ENCODE measurements at places on chromosomes 7 and 10. TPM values are rescaled to one million over a fixed set of nuclear protein-coding genes. Genes with fewer than 3 reads are reported as not detected.

The GARIN1A gene
- 2.6 TPM for total RNA-seq

The UROS gene
- total RNA-seq, result 80.0 TPM

The NKX2-3 gene
- not detected for total RNA-seq

The MOGAT3 gene
- not detected for total RNA-seq

The RBP3 gene
- not detected for total RNA-seq

The SH2B2 gene
- 4.6 TPM for total RNA-seq

DNA sequence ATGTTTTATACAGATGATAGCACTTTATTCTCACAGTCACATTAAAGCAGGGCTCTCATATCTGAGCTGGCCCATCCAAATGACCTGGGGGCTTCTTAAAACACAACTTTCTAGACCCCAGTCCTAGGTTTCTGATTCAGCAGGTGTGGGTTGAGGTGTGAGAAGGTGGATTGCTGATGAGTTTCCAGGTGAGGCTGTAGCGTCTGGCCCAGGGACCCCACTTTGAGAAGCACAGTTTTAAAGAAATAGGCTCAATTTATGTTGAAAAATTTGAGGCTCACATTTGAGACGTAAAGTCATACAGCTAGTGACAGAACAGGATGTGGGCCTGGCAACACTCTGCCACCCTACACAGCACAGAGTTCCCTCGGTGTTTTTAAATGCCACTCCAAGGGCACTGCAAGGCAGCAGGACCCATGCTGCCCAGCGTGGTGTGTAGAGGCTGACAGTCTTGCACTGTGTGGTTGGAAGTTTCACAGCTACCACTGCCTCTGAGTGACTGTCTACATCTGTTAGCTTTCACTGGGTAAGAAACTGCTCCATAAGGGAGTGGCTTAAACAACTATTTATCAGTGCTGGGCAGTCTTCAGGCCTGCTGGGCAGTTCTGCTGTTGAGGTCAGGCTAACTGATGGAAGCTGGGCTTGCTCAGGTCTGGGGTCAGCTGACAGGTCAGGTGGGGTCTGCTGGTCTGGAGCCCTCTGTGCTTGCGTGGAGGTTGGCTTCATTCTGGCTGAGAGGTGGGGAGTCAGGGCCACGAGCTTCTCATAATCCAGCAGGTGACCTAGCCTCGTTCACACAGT, 319.7 kb downstream of the CXCL12 start:
- no peaks in the 10 kb centered on the region for H3K27me3 ChIP-seq
- peaks cover 17% of the 10 kb centered on the region for H3K4me1 ChIP-seq
- H3K36me3 ChIP-seq, result no peaks in the 10 kb centered on the region
- H3K27ac ChIP-seq, result peak overlapping the region; percentile 43
- H3K4me3 ChIP-seq, result no peak overlapping the region

GRCh38 chr10:14185316-14186045, 145.2 kb downstream of the FRMD4A start:
- H3K27ac ChIP-seq, result peak overlapping the region; percentile 53
- H3K4me3 ChIP-seq, result no peak overlapping the region
- no peaks in the 10 kb centered on the region for H3K27me3 ChIP-seq
- no peaks in the 10 kb centered on the region for H3K36me3 ChIP-seq
- DNase-seq, result no peak

DNA sequence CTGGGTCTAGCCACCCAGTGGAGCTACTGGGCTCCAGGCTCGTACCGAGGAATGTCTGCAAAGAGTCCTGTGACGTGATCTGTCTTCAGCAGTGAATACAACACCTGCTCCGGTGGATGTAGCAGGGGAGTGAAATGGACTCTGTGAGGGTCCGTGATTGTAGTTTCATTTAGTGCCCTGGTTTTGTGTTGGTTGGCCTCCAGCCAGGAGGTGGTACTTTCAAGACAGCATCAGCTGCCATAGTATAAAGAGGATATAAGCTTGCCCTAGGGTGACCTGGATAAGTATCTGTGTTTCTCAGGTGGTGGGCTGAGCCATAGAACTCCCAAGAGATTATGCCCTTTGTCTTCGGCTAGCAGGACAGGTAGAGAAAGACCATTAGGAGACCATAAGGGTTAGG, 24.6 kb upstream of the WNT2 start:
- H3K36me3 ChIP-seq, result no peaks in the 10 kb centered on the region
- H3K27me3 ChIP-seq, result no peaks in the 10 kb centered on the region
- no peak overlapping the region for H3K4me3 ChIP-seq
- no peaks in the 10 kb centered on the region for H3K4me1 ChIP-seq
- no peak for DNase-seq

DNA sequence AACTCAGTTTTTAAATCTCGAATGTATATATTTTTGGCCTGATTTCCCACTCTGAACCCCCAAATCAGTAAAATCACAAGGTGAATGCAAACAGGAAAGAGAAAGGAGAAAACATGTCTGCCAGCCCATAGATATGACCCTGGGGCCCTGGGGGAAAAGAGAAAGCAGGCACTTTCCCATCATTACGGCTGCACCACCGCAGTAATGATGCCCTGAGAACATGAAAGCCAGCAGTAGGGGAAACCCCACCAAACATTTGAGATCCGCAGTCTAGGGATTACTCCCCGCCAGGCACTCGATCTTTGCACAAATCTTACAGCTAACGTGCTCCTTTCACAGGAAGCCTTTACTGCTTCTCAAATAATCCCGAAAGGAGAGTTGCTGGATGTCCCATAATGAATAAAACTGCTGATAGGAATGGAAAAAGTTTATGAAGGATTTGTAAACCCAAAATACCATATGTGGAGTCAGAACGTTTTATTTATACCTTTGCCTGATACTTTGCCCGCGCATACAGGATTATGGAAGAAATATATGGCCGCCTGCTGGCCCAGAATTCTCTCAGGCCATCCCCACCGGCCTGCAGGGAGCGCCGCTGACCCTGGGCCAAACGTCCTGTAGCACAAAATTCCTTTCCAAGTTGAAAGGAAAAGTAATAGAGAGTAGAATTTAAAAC, 180.0 kb upstream of the INHBA start:
- DNase-seq, result no peak
- H3K36me3 ChIP-seq, result no peaks in the 10 kb centered on the region
- H3K27ac ChIP-seq, result no peak overlapping the region

DNA sequence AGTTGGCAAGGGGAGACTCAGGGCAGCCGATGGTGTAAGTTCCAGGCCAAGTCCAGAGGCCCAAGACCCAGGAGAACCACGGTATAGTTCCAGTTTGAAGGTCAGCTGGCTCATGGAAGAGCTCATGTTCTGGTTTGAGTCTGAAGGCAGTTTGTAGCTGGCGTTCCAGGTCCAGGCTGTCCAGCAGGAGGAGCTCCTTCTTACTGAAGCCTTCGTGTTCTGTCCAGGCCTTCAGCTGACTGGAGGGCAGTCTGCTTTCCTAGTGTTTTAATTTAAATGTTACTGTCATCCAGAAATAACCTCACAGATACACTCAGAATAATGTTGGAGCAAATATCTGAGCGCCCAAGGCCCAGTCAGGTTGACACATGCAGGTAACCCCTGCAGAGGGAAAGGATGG, 4.2 kb downstream of the SUN1 start:
- H3K4me3 ChIP-seq, result no peak overlapping the region
- H3K27me3 ChIP-seq, result no peaks in the 10 kb centered on the region
- H3K4me1 ChIP-seq, result peaks cover 38% of the 10 kb centered on the region

GRCh38 chr10:80158598-80159127, 26.1 kb downstream of the PLAC9 start:
- DNase-seq, result no peak
- H3K36me3 ChIP-seq, result peaks cover 6% of the 10 kb centered on the region
- H3K4me3 ChIP-seq, result no peak overlapping the region
- peaks cover 23% of the 10 kb centered on the region for H3K4me1 ChIP-seq

DNA sequence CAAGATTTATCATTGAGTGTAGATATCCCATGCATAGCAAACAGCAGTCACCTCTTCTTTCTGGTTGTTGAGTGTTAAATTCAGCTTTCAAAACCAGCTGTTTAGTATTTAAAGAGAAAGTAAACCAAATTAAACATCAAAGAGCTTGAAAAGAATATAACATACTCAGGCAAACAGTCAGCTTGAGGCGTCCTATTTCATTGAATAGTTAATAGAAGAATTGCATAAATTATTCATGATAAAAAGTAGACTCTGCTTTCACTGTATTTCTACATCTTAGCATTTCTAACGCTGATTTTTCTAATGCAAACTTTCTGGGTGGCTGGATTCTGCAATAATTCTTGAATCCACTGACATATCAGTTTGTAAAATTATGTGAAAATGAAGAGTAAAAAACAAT, 464.5 kb upstream of the LRRN3 start:
- H3K4me1 ChIP-seq, result no peaks in the 10 kb centered on the region
- H3K27me3 ChIP-seq, result no peaks in the 10 kb centered on the region
- no peak overlapping the region for H3K27ac ChIP-seq
- H3K4me3 ChIP-seq, result no peak overlapping the region
- no peaks in the 10 kb centered on the region for H3K36me3 ChIP-seq

DNA sequence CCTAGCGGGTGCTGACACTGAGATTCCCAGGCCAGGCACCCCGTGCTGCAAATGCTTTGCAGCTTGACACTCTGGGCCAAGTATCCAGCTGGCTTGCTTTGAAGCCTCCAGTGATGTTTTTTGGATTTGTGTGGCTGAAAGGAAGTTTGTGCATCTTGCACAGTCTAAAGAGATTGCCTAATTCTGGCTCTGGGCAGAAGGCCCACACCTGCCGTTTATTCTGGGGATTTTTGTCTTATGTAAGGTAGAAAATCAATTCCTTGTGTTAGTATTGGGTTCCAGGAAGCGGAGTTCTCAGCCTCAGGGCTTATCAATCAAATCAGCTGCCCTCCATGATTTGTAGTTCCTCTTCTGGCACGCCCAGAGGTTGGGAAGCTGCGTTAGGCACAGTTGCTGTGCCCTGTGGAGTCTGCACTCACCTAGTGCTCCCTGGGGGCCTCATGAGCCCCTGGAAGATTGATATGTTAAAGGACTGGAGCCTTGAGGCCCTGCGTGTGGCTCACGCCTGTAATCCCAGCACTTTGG, 8.4 kb upstream of the PURB start:
- no peak overlapping the region for H3K4me3 ChIP-seq
- no peaks in the 10 kb centered on the region for H3K36me3 ChIP-seq
- no peak for DNase-seq
- H3K4me1 ChIP-seq, result peaks cover 7% of the 10 kb centered on the region

DNA sequence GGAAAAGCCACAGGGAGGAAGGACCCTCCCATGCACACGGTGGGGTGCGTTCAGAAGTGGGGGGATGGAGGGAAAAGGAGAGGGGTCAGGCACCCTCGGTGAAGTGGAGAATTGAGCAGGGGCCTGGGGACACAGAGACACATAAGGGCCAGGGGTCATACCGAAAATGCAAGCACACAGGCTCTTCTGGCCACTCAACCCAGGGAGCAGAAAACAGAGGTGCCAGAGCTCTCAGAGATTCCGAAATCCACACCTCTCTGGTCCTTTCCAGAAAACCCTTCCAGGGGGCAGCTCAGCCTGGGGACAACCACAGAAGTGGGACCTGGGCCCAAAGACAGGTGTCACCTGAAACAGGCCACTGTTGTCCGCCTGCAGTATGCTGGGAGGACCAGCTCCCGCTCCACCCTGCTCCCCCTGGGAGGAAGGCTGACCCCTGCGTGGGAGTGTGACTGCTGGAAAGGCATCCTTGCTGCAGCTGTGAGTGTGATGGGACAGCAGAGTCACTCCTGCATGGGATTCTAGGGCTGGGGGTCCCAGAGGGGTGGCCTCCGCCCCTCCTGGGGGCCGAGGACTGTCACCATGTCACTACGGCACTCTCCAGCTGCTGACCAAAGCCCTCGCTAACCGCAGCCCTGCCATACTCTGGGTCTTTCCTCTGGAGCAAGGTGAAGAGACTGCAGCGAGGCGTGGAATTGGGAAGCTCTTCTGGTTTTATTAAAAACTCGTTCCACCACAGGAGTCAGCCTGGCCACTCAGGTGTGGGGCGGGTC, 63.1 kb downstream of the TMEM209 start:
- H3K4me3 ChIP-seq, result peak overlapping the region; percentile 49
- DNase-seq, result no peak
- no peaks in the 10 kb centered on the region for H3K27me3 ChIP-seq
- peak overlapping the region; percentile 93 for H3K27ac ChIP-seq

DNA sequence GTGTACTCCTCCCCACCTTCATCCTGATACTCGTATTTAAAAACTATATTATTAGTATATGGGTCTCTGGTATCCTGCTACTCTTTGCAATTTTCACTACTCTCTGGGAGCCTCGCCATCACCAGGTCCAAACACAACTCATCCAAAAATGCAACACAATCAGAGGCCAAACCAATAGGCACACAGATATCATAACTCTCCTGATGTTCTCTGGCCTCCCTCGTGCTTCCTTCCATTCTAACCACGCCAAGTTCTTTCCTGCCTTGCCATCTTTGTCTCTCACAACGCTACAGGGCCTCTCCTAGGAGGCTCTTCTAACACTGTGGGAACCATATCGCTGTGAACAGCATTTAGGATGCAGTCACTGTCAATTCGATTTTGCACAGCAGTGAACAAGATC, 7.3 kb downstream of the RHEB start:
- H3K27ac ChIP-seq, result no peak overlapping the region
- no peaks in the 10 kb centered on the region for H3K27me3 ChIP-seq
- H3K36me3 ChIP-seq, result no peaks in the 10 kb centered on the region
- H3K4me3 ChIP-seq, result no peak overlapping the region

GRCh38 chr7:7566651-7567611, at the start of gene MIOS:
MIOS (plus strand) TSS chr7:7566884; CDS start chr7:7572476, 5,592 bp downstream.
- peak within 1 kb of the TSS; percentile 70 for H3K27ac ChIP-seq
- DNase-seq, result peak; percentile 88
- H3K4me1 ChIP-seq, result no peaks in the 10 kb centered on the region

DNA sequence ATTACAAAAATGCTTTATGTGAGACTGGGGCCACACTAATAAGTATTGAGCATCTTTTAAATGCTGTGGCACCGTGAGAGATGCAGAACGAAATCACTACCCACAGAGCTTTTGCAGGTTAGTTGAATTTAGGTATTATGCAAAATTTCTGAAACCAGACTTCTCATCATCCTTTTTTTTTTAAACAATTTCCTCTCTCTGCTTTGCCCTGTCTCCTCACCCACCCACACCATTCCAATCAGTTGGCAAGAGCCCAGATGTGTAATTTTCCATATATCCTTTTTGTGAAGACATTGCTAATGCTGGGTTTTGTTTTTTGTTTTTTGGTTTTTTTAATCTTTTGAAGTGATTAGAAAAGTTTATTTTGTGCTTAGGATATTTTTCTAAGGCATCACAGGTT, 1.1 kb downstream of the YAE1 start:
- H3K27me3 ChIP-seq, result no peaks in the 10 kb centered on the region
- no peaks in the 10 kb centered on the region for H3K4me1 ChIP-seq
- no peak overlapping the region for H3K27ac ChIP-seq
- H3K36me3 ChIP-seq, result peaks cover 3% of the 10 kb centered on the region

GRCh38 chr10:44422570-44423101, 37.7 kb upstream of the CXCL12 start:
- H3K27me3 ChIP-seq, result no peaks in the 10 kb centered on the region
- no peak for DNase-seq
- H3K4me3 ChIP-seq, result no peak overlapping the region
- H3K27ac ChIP-seq, result no peak overlapping the region
- no peaks in the 10 kb centered on the region for H3K4me1 ChIP-seq
- H3K36me3 ChIP-seq, result no peaks in the 10 kb centered on the region

- no peaks in the 10 kb centered on the region for H3K36me3 ChIP-seq
- peaks cover 24% of the 10 kb centered on the region for H3K4me1 ChIP-seq
- DNase-seq, result peak; percentile 98
- peak within 1 kb of the TSS; percentile 58 for H3K4me3 ChIP-seq
- H3K27ac ChIP-seq, result peak within 1 kb of the TSS; percentile 67
Measured at GRCh38 chr10:25174461-25175230, at the start of gene GPR158. GPR158 (plus strand) TSS chr10:25175001; CDS start chr10:25175421, 420 bp downstream.
